ENCODE measurements at places on chromosomes 5 and 9. TPM values are rescaled to one million over a fixed set of nuclear protein-coding genes. Genes with fewer than 3 reads are reported as not detected.
A peak's percentile ranks its signal among the peaks of the same experiment; 100 is the strongest.

- no peak for DNase-seq
These were observed 109.6 kb downstream of the FGF1 start for GRCh38 chr5:142576303-142576702.

GRCh38 chr5:151245680-151246219 is 7.2 kb upstream of the GM2A start:
- DNase-seq = no peak

GRCh38 chr9:21715408-21715807 is 87.0 kb upstream of the MTAP start:
- DNase-seq = no peak

- no peak for DNase-seq
These were observed 29.9 kb downstream of the DPYSL3 start for GRCh38 chr5:147479949-147480348.

DNA sequence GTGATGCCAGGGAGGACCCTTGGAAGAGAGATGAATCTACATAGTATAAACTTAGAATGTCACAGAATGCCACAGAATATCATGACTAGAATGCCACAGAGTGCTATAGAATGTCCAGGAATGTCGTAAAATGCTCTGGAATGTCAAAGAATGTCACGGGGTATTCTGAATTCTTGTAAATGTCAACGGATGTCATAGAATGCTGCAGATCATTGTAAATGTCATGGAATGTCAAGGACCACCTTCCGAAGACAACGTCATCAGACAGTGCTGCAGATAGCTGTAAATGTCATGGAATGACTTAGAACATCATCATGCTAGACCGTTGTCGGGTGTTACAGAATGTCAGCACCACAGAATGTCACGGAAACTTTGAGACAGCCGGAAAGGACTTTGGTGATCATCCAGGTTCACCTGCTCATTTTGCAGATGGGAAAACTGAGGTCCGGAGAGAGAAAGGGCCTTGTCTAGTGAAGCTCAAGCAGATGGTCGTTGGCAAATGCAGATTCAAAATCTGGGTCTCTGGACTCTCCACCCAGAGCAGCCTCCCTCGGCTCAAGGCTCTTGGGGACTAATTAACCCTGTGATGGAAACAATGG is 117.1 kb downstream of the LHX2 start:
- no peak for DNase-seq

- DNase-seq = no peak
These were observed 198.2 kb downstream of the GLIS3 start for GRCh38 chr9:4101667-4102066.

DNA sequence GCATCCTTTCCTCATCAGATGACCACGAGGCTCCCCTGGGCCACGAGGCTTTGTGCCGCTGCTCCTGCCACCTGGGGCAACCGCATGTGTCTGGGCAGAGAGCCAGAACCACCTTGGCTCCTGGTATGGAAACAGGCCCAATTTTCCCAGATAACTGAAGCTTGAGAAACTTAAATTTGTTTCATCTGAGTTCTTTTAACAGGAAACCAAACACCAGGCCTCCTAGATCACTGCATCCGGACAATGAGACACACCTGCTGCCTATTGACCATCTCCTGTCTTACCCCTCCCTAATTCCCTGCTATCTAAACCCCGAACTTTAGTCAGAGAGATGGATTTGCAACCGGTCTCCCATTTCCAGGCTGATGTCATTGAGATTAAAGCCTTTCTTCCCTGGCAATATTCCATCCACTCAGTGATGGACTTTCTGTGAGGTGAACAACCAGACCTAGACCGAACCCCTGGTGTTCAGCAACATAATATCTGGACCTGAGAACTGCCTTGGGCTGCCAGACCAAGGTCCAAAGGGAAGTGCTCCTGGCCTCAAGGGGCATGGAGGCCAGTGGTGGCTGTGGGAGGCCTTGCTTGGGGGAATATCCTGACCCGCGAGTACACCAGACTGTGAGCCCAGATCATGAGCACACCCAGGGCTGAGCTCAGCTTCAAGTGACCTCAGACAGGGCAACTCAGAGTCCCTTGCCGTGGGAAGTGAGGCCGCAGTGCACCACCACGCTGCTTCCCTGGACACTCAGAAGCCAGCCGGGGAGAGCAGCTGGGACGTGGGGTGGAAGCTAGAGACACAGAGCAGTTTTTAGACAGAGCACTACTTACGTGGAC is 199.7 kb downstream of the HSPA4 start:
- no peak for DNase-seq

- DNase-seq = no peak
These were observed 22.6 kb downstream of the VCAN start for GRCh38 chr5:83494087-83494620.

DNA sequence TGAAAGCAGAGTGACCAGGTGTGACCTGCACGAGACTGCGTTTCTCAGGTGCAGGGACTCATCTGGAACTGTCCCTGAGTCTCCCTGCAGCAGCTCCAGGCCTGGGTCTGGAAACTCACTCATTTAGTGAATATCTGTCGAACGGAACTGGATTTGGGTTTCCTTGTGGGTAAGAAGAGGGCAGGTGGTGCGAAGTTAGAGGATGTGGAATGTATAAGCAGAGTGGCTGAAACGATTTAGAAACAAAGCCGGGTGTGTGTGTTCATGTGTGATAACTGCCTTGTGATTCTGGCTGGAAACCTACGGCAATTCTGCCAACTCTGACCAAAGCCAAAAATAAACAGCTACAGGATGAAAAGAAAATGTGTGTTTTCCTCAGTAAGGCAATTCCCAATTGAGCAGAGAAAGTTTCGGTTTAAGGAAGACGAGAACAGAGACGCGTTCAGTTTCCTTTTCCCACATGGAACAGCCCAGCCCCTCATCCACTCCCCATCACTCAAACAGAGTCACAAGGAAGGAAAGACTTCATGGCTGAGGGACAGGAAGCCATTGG is 130.3 kb downstream of the NSG2 start:
- DNase-seq = no peak

DNA sequence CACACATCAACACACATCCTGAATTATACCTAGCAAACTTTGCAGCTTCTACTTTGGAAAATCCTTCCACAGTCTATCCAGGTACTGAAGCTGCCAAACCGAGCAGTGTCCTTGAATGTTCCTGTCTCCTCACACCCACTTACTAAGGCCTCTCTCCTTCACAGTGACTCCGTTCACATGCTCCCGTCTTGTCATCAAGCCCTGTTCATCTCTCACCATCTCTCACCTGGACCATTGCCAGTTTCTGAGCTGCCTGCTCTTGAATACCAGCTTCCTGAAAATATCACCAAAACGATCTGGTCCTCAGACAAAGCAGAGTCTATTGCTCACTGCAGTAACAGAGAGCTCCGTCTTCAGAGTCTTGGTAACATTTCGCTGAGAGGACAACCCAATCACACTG is 57.4 kb downstream of the GCNT1 start:
- no peak for DNase-seq

DNA sequence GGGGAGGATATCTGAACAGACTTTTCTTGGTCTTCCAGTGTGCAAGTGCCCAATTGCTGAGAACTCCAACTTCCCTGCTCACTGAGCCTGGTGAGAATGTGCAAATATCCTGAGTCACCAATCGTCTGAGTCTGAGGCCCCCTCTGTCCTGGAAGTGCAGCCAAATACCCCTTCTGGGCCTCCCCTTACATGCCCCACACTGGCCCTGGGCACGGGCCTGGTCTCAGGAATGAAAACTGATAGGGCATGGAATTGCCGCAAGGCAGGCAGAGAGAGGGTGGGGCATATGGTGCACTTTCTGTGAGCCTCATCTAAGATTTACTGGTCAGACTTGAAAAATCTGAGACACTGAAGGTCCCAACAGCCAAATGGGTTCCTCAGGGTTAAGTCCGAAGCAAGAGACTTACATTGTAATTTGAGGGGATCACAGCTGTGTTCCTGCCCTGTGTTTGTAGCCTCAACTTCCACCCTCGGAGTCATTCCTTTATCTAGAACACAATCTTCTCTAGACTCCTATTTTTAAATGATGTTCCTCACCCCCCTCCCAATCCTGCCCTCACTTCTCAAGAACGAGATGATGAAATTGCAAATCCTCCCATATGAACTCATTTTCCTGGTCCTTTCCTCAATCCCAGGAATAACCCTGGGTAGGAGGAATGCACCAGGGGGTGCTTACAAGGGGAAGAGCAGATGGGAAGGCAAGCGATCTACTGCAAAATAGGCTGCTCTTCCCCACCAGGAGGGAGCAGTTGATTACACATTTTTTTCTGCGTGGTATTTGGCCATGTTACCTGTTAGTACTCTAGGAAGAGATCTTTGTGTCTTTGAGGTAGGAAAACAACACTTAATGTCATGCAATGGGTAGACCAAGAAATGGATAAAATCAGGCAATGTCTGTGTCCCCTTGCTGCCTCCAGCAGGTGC is 34.6 kb upstream of the ARHGAP26 start:
- no peak for DNase-seq

GRCh38 chr5:1319436-1320256 is 24.8 kb upstream of the TERT start:
- DNase-seq = no peak

DNA sequence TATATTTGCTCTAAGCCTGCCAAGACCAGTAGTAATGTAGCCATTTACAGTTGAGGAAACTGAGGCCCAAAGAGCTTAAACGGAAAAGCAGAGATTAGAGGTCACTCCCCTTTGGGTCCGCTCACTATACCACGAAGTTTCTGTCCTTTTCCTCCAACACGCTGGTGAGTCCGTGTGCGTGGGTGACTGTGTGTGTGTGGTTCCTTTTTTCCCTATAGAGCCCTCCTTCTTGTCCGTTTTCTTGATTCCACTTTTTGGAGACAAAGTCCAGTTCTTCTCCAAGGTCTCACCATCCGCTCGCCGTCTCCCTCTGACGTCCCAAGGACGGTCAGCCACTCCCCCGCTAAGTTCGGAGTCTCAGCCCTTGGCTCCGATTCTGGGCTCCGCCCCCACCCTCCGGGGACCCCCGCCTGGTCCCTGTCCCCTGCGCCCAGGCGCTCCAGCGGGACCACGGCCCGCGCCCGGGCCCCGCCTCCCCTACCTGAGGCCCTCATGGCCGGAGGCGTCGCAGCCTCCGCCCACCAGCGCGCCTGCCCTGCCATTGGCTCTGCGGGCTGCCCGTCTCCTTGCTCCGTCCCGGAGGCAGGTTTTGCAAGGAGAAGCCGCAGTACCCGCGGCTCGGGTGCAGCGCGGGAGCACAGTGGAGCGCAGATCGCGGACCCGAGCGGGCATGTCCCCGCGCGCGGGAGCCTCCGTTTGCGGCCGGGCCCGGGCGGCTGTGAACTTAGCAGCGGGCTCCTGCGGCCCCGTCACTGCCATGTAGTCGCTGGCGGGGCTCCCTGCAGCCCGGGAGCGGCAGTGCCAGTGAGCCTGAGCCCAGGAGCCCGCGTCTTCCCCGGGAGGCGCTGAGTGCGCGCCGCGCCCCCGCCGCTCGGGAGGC is at the start of gene MAST4:
Gene MAST4 (plus strand): TSS at position 638 of the 880 bp plus-strand sequence. CDS start 263 bp downstream, outside the sequence.
- peak; percentile 86 for DNase-seq

DNA sequence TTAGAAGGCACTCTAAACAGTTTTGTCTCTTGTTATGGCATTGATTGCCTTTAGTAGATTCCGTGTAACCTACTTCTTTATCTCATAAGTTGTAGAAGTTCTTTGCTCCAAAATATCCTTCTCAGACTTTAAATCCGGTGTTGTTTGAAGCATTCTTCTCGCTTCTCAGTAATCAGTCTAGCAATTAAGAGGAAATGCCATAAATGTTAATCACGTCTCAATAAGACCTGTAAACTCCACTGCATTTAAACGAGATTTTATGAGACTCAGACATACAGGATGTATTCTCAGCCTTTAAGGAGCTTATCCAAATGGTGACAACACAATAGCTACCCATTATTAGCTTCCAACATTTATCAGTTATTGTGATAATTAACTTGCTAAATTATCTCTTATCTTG is 7.7 kb upstream of the C5 start:
- DNase-seq = no peak

GRCh38 chr9:749716-750115 is 91.8 kb upstream of the DMRT1 start:
- no peak for DNase-seq

DNA sequence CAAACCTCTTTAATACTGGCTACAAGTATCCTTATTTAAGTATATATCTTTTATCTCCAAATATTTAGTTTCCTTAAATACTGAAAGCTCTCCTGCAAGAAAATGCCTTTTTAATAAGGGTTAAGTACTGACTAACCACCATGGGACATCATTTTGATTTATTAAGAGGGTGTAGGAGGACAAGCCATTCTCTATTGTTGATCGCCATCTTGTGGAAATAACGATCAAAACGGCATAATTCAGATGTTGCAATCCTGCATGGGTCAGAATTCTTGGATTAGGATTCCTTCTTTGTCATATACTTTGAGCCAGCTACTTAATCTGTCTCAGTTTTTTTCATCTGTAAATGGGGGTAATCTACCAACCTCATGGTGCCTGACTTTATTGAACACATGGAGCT is 28.7 kb upstream of the C5orf46 start:
- DNase-seq = no peak

- DNase-seq = no peak
These were observed 69.8 kb downstream of the DEPDC1B start for GRCh38 chr5:60630179-60630578.

- no peak for DNase-seq
These were observed 157.4 kb downstream of the TTLL11 start for GRCh38 chr9:121935739-121936138.

- no peak for DNase-seq
These were observed 42.0 kb downstream of the SFXN1 start for GRCh38 chr5:175520321-175520720.

GRCh38 chr5:165834891-165835290 is 2329.5 kb downstream of the MAT2B start:
- no peak for DNase-seq

DNA sequence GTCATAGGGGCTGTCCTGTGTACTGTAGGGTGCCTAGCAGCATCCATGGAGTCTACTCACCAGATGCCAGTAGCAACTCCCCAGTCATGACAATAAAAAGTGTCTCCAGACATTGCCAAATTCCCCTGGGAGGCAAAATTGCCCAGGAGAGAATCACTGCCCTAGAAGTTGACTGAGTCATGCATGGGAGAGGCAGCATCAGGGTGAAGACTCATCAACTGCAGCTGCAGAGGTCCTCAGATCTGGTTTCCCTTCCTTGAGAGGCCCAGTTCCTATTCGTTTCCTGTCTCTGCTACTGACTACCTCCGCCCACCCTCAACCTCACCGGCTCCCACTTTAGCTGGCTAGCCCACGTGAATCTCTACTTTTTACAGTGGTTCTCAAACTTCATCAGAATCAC is 88.6 kb upstream of the AGXT2 start:
- no peak for DNase-seq

- DNase-seq = no peak
These were observed 20.2 kb downstream of the ADAMTS6 start for GRCh38 chr5:65461490-65461889.

GRCh38 chr9:16869882-16870595 is 431 bp downstream of the BNC2 start:
- no peak for DNase-seq

GRCh38 chr9:110157823-110158664 is 49.9 kb downstream of the C9orf152 start:
- no peak for DNase-seq

- no peak for DNase-seq
These were observed 52.1 kb downstream of the TSSK1B start for GRCh38 chr5:113382731-113383130.

- DNase-seq = no peak
These were observed 159.1 kb downstream of the LURAP1L start for GRCh38 chr9:12933957-12934356.

The FGF1 gene
- total RNA-seq = 6.9 TPM

The PANK3 gene
- 293 TPM for total RNA-seq

The NEUROG1 gene
- total RNA-seq = 1.1 TPM

The NAIF1 gene
- 6.4 TPM for total RNA-seq

The CCNB1 gene
- total RNA-seq = 25.0 TPM

The UBAP1 gene
- total RNA-seq = 21.1 TPM

The GLRA1 gene
- 0.16 TPM for total RNA-seq

The BHMT2 gene
- total RNA-seq = 0.62 TPM

The ZNF883 gene
- 35.1 TPM for total RNA-seq

The CCDC192 gene
- total RNA-seq = not detected

The SPINK6 gene
- total RNA-seq = not detected
